ENCODE measurements at places on chromosomes 3 and 15.

- DNase-seq = no peak
Observed at GRCh38 chr3:42544492-42545283, 37.1 kb downstream of the SEC22C start.

- DNase-seq = no peak
Observed at GRCh38 chr3:81419228-81419627, 342.2 kb downstream of the GBE1 start.

GRCh38 chr15:60519218-60519617 lies 40.3 kb upstream of the ICE2 start:
- DNase-seq = no peak

DNA sequence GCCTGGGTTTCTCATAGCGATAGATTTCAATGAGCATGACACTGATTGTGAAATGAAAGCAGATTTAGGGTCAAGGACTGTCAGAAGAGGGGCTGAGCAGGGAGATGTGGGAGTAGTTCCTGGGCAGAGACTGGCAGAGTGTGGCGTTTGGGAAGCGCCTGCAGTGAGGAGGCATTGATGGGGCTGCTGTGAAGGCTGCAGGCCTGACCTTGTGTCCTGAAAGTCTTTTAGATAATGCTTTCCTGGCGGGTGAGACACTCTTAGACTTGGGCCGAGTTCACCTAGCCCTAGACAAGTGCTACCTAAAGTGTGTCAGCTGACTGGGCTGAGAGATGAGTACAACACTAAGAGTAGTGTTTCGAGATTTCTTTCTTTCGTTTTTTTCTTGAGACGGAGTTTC lies 20.7 kb downstream of the USP13 start:
- no peak for DNase-seq

- peak; percentile 44 for DNase-seq
Observed at GRCh38 chr3:111072031-111072921, 660 bp downstream of the NECTIN3 start.

- no peak for DNase-seq
Observed at GRCh38 chr3:2992534-2992933, 117.6 kb downstream of the IL5RA start.

DNA sequence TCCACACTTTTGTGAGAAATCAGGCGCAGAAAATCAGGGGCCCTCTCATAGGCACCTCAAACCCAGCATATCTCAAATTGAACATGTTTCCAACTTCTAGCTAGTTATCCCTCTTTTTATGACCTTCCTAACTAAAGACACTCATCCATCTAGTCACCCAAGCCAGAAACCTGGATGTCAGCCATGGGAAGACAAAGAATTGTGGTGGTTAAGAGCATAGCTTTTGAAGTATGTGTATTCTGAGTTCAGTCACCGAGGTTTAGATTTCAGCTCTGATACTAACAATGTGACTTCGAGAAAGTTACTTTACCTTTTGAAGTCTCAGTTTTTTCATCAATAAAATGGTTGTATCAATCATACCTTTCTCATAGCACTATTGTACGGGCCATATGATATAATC lies 495.5 kb downstream of the NLGN1 start:
- no peak for DNase-seq

- DNase-seq = no peak
Observed at GRCh38 chr3:10873415-10873814, 57.4 kb downstream of the SLC6A11 start.

DNA sequence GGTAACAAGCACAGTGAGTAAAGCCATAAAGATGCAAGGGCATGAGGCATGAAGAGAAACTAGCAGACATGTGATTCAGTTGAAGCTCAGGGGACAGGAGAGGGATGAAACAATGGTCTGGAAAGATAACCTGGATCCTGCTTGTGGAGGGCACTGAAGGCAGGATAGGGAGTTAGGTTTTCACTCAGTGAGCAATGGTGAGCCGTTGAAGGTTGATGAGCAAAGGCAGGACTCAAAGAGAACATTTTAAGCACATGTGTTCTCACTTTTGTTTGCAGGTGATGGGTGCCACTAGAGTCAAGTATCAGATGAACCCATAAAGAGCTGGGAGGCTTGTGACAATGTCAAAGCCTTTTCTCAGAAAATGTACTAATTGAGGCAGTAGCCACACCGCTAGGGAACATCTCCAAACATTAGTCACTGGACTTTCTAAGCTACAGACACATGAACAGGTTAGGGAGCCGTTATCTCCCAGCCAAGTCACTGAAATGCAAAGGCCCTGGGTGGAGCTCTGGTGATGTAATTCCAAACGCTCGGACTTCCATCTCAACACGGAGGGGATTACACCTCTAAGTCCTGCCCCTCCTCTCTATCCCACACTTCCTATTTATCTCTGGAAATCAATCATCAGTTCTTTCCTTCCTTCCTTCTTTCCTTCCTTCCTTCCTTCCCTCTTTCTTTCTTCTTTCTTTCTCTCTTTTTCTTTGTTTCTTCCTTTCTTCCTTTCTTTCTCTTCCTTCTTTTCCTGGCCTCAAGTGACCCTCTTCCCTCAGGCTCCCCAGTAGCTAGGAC lies 22.7 kb downstream of the KLHL6 start:
- no peak for DNase-seq

DNA sequence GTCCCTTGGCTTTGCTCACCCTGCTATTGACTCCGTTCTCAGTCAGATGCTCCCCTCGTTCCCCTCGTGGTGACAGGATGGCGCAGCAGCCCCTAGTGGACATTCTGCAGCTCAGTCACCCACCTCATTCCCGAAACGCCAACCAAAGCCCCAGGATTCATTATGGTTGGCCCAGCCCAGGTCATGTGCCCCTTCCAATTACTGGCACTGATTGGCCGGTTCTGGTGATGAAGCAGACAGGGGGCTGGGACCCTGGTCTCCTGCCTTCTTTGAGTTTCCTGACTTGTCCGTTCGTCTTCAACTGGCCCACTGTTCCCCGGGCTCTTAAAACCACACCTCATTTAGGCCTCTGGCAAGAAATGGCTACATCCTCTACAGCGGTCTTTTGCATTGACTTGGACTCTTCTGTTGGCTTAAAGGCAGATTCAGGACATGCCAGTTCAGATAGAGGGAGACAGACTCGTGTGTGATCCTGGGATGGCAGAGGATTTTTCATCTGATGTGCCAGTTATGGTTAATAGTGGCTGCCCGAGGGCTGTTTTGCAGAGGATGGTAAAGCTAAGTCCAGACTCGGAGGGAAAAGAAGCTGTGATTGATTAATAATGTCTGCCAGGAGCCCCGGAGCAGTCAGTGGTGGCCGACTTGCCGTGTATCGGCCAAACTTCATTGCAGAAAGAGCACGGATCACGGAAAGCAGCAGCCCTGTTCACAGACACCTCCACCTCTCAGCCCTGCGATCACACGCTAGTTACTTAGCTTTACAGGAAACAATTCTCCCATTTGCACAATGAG lies 37.8 kb downstream of the LSM3 start:
- DNase-seq = no peak

DNA sequence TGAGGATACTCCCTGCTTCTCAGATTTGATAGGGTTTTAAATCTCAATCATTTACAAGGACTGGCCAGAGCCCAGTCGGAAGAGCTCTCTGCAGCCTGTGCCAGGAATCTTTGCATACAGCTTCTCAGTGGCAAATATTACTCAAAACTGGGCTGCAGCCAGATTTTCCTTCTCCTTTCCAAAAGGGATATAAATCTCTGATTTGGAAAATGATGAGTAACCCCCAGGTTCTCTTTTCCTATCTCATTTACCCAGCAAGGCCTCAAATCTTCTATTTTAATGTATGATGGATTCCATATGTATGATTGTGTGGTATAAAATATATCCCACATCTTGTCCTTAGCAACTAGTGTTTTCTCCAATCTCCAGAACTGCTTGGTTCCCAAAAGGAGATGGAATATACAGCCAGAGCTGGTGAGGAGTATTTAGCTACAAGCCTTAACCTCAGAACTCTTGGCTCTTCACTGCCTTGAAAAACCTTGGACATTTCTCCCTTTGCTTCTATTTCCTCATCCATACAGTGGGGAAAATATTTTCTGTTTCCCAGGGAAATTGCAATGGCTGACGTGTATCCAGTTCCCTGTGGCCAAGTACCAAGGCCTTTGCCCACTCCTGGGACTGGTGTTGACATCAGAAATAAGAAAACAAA lies 114.4 kb downstream of the ATG7 start:
- DNase-seq = peak; percentile 73

DNA sequence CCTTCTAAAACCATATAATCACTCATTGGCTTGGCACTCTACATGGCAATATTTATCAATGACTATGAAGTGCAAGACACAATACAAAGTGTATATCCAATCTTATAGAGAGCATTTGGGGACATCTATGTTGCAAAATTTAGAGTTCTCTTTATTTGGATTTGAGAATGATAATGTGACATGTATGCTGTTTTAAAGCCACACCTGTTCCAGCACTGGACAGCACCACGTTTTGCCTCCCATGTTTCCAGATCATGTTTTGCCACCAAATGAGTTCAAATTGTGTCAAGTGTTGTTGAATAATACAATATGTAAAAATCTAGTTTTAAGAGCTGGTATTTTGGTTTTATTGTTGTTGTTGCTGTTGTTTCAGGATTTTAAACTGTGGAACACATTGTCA lies 33.3 kb upstream of the GOLGA8A start:
- DNase-seq = no peak

GRCh38 chr3:105362021-105362665 lies 4.6 kb upstream of the ALCAM start:
- no peak for DNase-seq

GRCh38 chr3:14237457-14237856 lies 58.8 kb downstream of the LSM3 start:
- DNase-seq = peak; percentile 83

All from hindlimb muscle (tissue), 1 donor.